Left ventricle myocardium inferior (tissue), 1 donor: ENCODE measurements at places on chromosomes 7 and 10. TPM values are rescaled to one million over a fixed set of nuclear protein-coding genes. Genes with fewer than 3 reads are reported as not detected.

GPC2 gene
- total RNA-seq: 0.25 TPM

CXCL12 gene
- 130 TPM for total RNA-seq

SPDYE6 gene
- not detected for total RNA-seq

LRRTM3 gene
- not detected for total RNA-seq

PVRIG gene
- not detected for total RNA-seq

SFRP4 gene
- 2.1 TPM for total RNA-seq

DNA sequence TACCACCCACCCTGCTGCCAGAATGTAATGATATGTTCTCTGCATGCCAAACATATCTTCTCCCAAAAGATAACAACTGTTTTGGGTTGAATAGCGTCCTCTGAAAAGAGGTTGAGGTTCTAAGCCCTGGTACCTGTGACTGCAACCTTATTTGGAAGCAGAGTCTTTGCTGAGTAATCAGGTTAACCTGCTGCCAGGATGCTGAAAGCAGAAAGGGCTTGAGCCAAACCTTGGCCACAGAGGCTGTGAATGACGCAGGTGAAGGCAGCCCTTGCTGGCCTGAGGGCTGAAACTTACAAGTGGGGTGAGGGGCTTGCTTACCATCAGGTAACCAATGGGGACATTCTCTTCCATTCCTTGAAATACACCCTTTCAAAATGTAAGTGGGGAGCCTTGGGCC lies 151.8 kb upstream of the RHEB start:
- DNase-seq: no peak

GRCh38 chr10:12937527-12937926 lies 64.0 kb downstream of the CCDC3 start:
- DNase-seq: no peak

GRCh38 chr10:19845503-19846368 lies 29.5 kb downstream of the PLXDC2 start:
- DNase-seq: no peak

- DNase-seq: no peak
Measured at GRCh38 chr7:76282344-76283253, 19.9 kb upstream of the HSPB1 start.

DNA sequence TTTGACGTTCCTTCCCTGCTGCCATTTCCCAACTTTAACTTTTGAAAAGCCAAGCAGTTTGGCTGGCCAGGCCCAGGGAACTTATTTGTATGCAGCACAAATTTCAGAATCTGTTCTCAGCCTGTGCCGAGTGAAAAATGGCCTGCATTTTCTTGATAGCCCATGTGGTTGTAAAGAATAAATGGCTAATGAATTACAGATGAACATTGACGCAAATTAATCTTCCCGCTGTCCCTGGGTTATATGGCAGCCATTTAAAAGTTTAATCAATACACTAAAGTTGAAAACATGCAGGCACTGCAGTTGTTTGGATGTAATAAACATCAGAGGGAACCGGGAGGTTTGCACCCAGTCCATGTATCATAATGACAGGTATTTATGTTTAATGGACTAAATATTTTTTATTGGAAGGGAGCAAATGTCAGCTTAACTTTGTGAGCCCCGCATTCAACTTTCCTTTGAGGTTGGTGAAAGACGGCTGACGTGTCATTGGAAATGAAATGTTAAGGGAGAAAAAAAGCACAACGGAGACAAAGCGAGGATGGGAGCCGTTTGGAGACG lies 1092.4 kb downstream of the LRMDA start:
- no peak for DNase-seq

- DNase-seq: no peak
Measured at GRCh38 chr7:141227454-141227853, 153.6 kb downstream of the TMEM178B start.

DNA sequence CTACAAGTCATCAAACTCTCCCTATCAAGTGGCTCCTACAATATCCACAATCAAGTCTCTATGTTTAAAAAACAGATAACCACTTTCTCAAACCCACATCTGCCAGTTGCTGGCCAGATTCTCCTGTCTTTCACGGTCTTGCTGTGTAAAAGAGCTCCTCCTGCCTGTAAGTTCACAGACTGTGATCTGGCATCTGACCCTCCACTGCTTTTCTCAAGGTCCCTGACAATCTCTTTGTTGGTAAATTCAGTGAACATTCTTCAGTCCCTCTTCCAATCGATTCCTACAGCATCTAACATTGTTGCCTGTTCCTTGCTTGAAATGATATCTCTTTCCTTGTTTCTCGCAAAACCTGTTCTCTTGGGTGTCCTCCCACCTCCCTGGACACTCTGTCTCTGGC lies 18.5 kb upstream of the LMOD2 start:
- no peak for DNase-seq
